Inflammatory macrophage treated with lipopolysaccharide for 1 hour (primary cell): ENCODE measurements at places on chromosomes 4 and X.

DNA sequence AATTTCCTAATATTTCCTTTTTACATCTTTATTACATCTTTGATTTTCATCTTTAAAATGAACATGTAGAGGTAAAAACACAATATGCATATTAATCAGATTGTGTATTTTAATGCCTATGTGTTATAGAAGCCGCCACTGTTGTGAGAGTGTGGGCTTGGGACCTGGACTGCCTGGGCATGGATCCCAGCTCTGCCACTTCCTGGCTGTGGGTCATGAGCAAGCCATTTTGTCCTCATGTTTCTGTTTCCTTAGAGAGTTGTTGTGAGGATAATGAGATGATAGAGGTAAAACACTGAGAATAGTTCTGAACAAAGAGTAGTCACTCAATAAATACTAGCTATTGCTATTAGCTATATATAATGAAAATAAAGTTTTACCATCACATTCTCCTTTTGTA lies 38.4 kb upstream of the SCOC start:
- no peak for DNase-seq

DNA sequence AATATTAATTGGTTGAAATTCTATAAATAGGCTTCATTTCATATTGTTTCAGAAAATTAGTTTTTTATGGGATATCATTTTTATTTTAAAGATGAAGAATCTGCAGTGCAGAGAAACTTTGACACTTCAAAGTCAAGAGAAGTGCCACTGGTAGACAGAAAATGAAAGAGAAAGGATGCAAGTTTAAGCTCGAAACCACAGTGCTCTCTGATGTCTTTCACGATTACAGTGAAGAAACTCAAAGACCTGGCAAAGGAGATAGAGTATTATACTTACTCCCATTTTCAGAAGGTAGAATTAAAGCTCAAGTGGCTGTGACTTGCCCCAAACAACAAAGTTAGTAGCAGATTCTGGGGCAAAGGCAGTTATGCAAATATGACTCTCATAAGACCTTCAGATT lies 745.4 kb downstream of the TECRL start:
- no peak for DNase-seq

GRCh38 chr4:107155366-107155765 lies 119.3 kb upstream of the DKK2 start:
- no peak for DNase-seq

GRCh38 chr4:76272073-76272472 lies 20.6 kb downstream of the FAM47E start:
- no peak for DNase-seq

GRCh38 chrX:41919870-41920269 lies 3.5 kb downstream of the CASK start:
- no peak for DNase-seq

- DNase-seq: no peak
Measured at GRCh38 chr4:63620271-63620670, 789.0 kb downstream of the TECRL start.

DNA sequence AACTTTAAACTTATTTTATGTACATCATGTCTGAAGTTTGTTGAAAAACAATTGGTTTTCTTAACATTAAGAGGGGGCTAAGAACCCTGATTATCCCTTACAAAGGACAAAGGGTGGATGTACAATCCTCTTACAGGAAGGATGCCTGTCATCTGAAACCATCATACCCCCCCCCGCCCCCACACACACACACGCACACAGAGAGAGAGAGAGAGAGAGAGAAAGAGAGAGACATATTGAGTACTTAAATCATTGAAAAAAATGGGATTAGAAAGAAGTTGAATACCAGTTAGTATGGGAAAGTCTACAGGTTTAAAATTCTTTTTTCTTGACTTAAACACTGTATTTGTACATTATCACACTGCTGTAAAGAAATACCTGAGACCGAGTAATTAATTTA lies 10.9 kb upstream of the PGM2 start:
- no peak for DNase-seq

DNA sequence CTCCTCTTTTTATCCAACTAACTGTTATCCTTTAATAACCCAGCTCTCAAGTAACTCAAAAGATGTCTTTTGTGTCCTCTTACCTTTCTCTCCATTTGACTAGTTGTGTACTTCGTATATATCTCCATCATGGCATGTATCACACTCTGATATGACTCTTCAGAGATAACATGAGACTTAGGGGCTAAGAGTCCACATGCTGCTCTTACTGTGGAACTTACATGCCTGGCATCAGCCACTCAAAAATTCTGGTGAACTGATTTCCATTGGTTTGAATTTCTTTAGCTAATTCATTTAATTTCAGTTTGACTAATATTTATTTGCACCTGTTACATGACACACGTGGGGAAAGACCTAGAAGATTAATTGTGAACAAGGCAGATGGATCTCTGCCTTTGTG lies 317.3 kb downstream of the HS3ST1 start:
- DNase-seq: no peak

DNA sequence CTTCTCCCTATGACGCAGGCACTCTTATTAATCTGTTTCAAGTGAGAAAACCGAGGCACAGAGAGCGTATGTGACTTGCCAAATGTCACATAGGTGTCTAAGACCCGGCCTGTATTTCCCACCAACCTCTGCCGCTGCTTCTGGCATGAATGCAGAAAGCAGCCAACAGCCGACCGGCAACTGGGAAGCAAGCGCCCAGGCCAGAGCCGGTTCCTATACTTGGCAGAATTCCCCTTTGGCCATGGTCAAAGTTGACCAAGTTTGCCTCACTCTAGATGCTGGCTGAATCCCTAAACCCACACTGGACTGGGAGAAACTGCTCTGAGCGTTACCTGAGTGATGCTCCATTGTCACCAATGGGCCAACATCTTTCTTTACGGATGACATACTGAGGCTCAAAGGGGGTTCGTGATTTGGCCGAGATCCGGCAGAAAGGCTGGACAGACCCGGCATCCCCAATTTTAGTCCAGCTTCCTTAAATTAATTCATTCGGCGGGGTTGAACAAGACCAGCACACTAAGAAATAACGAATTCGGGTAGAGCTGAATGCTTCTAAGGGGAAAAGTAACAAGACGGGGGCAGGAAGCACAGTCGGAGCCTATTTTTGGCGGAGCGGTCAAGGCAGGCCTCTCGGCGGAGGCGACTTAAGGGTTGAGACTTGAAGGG lies 11.2 kb downstream of the MSX1 start:
- DNase-seq: no peak

- DNase-seq: no peak
Measured at GRCh38 chrX:13026877-13027652, 17.4 kb downstream of the FAM9C start.

DNA sequence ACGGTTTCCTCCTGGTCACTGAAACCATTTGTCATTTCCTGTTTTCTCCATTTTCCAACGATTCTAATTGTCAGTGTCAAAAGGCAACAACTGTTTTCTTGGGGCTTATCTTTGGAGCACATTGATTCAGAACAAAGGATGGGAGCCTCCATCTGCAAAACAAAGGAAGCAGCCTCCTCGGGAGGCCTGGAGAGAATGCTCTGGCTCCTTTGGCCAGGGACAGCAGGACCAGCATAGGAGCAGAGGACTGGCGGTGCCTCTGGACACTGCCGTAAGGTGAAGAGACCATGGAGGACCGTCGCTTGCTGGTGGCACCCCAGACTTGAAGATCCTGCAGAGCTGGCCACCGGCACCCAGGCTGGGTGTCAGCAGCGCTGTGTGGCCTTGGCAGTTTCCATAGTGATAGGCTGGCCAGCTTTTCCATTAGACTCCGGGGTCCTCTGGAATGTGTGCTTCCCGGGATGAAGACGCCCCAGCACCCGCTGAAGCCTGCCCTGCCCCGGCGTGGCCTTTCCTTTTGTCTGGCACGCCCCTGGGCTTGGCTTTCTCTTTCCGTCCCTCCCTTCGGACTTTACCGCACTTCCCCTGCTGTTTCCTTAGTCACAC lies 61.1 kb upstream of the MTM1 start:
- no peak for DNase-seq

- DNase-seq: no peak
Measured at GRCh38 chr4:25878676-25879075, 15.9 kb upstream of the SEL1L3 start.
